Astrocyte (in vitro differentiated cells and primary cell): ENCODE measurements at places on chromosomes 1 and 21. TPM values are rescaled to one million over a fixed set of nuclear protein-coding genes. Genes with fewer than 3 reads are reported as not detected.
A peak's percentile ranks its signal among the peaks of the same experiment; 100 is the strongest.

SERINC2 gene
- total RNA-seq = 29.4 and 30.4 TPM in 2 replicates

DNA sequence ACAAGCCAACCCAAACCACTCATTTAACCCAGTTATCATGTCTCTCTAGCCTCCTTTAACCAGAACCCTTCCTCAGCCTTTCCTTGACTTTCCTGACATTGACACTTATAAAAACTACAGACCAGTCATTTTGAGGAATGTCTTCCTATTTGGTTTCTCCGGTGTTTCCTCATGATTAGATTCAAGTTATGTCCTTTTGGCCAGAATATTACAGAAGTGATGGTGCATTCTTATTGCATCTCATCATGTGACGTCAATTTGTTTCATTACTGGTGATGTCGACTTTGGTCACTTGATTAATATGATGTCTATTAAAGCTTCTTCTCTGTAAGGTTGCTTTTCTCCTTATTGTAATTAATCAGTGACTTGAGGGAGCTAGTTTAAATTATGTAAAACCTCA lies 6.1 kb upstream of the RCSD1 start:
- no peak overlapping the region for H3K4me3 ChIP-seq
- peak; percentile 72 for DNase-seq
- H3K27ac ChIP-seq = no peak overlapping the region
- no peaks in the 10 kb centered on the region for H3K4me1 ChIP-seq

- DNase-seq = no peak
- H3K36me3 ChIP-seq = no peaks in the 10 kb centered on the region
- H3K4me1 ChIP-seq = no peaks in the 10 kb centered on the region
Observed at GRCh38 chr1:217498209-217498608, 132.7 kb downstream of the GPATCH2 start.

- H3K4me1 ChIP-seq = peaks cover 12% of the 10 kb centered on the region
- DNase-seq = peak; percentile 92
- H3K36me3 ChIP-seq = no peaks in the 10 kb centered on the region
- no peaks in the 10 kb centered on the region for H3K27me3 ChIP-seq
- peak overlapping the region; percentile 80 for H3K27ac ChIP-seq
Observed at GRCh38 chr1:113542221-113542701, 151.9 kb downstream of the MAGI3 start.

RNF186 gene
- total RNA-seq = not detected in 2 replicates

TLCD4 gene
- 0.99 and 1.8 TPM in 2 replicates for total RNA-seq
